Hair follicle dermal papilla cell (primary cell): ENCODE measurements at places on chromosomes 11 and 22. TPM values are rescaled to one million over a fixed set of nuclear protein-coding genes. Genes with fewer than 3 reads are reported as not detected.

The OR6A2 gene
- total RNA-seq: 0.32 and 0.49 TPM in 2 replicates

The OR10S1 gene
- total RNA-seq: not detected in 2 replicates

The OR52K1 gene
- not detected in 2 replicates for total RNA-seq

The DCUN1D5 gene
- total RNA-seq: 45.1 and 56.3 TPM in 2 replicates

The PHOX2A gene
- not detected in 2 replicates for total RNA-seq

The GDPD4 gene
- not detected in 2 replicates for total RNA-seq

The OR4D5 gene
- total RNA-seq: not detected in 2 replicates
